ENCODE measurements at places on chromosomes 13 and 19.
A peak's percentile ranks its signal among the peaks of the same experiment; 100 is the strongest.

GRCh38 chr13:114130837-114131582 lies 1.4 kb downstream of the RASA3 start:
- peak; percentile 96 for DNase-seq

- no peak for DNase-seq
Observed at GRCh38 chr13:21115231-21115630, 53.8 kb upstream of the LATS2 start.

DNA sequence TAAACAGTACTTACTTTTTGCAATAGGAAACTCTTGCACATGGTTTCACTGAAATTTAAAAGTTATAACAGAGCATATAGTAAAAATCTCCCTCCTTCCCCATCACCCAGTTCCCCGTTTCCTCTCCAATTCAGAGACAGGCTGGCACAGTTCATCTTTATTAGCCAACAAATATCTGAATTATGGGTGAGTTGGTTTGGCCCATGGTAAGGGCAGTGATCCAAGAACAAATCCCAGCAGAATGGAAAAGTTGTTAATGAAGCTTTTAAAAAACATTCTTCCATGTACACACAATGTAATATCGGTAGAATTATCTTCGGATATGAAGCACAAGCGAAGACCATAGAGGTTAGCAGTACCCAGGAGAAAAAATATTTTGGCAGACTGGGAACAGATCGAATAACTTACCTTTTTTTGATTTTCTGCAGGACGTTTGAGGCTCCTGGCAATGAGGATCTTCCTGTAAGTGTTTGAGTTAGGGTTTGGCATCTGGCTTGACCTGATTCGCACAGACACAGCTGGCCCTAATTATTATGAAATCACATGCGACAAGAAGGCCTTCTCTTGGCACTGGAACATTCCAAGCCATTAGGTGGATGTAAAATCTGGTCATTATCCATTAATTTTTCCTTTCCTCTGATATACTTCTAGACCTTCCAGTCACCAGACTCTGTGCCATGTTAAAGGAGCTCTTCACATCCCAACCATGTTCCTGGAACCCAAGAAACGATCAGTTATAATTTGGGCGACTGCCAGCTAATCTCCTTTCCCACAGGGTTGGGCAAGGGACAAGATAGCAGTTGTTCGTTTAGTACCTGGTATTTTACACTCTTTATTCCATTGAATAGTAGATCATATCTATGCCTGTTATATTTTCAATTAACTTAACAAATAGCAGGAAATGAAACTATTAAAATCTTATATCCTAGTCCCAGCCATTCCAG lies 139.4 kb upstream of the TSC22D1 start:
- DNase-seq = no peak

DNA sequence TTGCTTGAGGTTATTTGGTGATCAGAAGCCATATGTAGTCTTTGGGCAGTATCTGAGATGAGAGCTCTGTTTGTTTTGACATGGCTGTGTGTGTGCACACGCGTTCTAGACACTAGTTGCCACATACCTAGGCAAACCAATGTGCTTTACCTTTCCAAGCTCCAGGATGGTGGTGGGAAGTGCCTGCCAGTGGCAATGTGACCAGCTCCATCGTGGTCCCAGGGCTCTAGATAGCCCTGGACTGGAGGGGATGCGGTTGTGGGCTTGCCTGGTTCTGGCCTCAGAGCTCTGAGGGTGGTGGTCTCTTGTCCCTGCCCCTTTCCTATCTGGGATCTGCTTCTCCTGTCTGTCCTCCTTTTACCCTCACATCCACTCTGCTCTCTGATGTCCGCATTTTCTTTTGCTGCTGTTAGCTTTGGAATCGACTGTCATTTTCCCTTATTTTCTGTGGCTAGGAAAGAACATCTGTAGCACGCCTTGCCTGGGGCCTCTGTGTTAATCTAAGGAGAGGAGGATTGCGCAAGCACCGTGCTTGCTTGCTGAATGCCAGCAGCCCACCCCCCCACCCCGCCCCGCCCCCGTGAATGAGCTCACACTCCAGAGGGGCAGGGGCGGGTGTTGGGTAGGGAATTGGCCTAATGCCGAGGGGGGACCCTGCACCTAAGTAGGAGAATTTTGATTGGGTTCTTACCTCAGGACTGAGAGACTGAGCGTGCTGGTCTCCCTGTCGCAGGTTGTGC lies 89.5 kb downstream of the ARHGEF7 start:
- no peak for DNase-seq

- no peak for DNase-seq
Observed at GRCh38 chr13:32989942-32990341, 26.3 kb upstream of the KL start.

- no peak for DNase-seq
Observed at GRCh38 chr13:105518086-105518485, 1017.4 kb downstream of the EFNB2 start.

GRCh38 chr19:45254044-45254531 lies 3.0 kb downstream of the MARK4 start:
- no peak for DNase-seq

DNA sequence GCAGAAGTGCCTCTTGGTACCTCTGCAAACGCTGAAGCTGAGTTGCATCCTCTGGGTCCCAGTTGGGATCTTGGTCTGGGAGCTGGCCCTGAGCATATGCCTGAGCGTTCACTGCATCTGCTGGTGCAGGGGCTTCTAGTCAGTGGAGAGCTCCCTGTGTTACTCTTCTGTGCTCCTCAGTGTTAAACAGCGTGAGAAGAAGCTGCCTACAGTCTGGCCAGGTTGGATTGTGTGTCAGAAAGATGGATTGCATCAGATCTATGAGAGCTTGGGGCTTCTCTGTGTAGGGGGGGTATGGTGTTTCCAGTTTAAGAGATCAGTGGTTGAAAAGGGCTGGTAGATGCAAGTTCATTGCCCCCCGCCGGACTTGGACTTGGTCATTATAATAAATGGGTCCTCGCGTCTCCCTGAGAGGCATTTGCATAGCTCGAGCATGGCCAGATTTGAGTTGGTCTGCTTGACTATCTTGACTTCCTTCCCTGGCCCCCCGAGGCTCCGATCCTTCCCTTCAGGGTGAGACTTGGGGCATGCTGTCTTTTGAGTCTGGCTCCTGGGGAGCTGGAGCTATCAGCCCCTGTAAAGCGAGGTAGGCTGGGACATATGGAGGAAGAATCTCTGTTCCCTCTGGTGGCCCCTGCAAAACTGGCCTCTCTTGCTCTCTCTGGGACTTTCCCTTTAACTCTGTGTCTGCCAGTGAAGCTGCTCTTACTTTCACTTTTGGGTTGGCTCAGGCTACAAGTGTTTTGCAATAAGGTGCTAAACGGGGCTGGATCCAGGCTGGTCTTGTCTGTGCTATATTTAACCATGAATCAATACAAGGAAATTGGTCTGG lies 52.9 kb downstream of the OR10H4 start:
- DNase-seq = peak; percentile 24

DNA sequence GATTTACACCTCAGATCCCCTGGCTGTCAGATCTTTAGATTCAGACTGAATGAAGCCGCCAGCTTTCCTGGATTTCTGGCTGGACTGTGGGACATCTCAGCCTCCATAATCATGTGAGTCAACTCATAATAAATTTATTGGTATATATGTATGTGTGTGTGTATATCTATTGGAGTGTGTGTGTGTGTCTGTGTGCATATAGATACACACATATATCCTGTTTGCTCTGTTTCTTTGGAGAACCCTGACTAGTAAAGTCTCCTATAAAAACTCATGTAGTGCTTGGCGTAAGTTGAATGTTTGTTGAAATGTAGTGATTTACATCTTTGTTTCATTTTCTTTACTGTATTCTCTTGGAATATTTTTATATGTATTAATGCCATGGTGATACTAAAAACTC lies 499.5 kb upstream of the KLF12 start:
- DNase-seq = no peak

DNA sequence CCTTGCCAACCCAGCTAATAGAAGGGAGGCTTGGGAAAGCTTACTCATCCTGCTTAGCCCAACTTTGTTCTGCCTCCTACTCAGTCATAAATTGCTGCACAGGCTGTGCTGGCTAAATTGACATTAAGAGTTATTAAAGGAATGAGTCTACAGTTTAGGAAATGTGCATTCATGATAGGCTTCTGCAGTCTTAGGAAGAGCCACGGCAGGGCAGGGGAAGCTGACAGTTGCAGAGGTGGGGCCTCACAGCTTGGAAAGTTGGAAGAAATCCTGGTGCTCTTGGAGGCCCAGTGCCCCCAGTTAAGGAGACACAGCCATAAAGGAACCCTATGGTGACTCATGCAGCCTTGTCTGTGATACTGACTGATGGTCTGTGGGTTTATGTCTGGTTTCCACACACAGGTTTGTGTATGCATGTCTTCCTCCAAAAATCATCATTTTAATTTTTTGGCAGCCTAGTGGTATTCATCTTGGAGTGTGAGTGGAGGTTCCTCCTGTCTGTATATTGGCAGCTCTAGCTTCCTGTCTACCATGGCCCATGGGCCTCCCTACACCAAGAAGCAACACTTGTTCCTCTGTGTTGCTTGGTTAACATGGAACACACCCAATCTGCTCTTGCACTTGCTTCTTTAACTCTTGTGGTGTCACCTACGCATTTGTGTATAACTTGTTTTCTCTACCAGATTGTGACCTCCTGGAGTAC lies 135.0 kb upstream of the KL start:
- DNase-seq = peak; percentile 39

DNA sequence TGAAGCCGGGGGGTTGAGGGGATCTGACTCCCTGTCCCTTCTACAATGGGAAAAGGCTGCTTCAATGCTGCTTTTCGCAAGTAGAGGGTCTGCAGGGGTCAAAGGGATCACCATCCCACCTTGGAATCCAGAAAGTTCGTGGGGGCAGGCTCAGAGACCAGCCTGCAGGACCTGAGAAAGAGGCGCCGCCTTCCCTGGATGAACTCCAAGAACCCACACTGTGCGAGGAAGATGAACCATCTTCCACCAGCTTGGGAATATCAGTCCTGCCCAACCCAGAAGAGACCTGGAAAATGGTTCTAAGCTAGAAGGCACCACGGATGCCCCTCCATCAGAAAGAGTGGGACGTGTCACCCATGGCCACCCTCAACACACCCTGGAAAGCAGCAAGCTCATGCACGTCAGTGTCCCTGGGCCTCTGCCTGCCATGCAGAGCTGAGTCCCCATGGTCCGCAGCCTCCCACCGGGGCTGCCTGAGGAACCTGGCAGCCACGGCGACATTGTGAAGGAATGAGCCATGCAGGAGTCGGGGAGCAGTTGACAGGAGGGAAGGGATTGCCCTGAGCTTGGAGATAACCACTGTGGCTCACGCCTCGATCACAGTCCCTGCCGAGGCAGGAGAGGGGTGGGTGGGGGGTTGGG lies 14.6 kb downstream of the RAB3D start:
- DNase-seq = no peak

DNA sequence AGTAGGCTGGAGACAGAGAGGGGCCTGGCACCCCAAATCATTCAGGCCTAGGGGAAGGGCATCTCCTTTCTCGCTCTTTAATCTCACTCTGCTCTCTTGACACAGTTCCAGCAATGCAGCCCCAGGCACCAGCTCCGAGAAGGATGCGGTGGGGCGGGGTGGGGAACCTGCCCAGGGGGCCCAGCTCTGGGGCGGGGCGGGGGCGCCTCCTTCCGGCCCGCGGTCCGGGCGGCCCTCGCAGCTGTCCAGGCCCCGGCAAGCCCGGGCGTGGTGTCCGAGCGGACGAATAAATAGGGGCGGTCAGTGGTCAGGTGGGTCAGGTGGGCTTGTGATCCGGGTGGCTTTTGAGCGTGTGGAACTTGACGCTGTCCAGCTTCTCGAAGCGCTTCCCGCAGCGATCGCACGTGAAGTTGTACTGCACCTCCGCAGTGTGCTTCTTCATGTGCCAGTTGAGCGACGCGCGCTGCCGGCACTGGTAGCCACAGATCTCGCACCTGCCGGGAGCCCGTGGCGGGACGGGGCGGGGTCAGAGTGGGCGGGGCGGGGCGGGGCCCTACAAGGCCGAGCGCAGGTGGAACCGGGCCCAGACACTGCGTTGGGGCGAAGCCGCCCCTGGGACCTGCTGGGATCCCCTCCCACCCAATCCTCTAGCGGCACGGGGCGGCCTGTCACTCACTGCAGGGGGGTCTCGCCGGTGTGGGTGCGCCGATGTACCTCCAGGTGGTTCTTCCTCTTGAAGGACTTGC lies 2.7 kb upstream of the ELAVL3 start:
- no peak for DNase-seq

GRCh38 chr13:101473458-101473857 lies 21.0 kb downstream of the ITGBL1 start:
- DNase-seq = no peak

DNA sequence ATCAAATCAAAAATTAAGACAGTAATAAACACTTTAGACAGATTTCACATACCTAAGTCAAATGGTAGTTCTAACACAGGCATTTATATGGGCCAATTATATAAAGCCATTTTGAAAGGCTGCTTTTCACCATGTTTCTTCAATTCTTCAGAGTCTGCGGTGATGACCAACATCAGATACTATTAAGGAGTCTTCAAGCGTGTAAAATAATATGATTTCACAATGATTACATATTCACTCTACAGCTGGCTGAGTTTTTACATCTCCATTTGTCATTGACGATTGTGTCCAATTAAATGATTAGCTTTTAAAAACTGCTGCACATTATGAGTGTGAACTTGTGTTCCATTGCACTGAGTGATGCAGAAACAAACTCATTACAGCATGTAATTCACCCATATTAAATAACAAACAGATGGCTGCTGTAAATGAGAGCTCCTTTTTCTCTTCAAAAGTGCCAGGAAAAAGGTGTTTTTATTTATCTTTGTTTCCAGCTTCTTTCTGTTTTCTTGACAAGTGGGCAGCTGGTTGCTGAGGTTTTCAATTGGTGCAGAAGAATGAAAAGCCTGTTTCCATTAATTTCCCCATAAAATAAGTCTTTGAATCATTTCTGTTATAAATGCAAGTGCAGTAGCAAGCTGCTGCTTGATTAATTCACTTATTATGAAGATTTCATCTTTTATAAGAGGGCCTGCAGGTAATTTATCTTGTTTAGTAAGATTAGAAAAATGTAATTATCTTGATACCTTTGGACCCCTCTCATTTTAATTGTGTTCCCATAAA lies 676.1 kb upstream of the KLHL1 start:
- no peak for DNase-seq

DNA sequence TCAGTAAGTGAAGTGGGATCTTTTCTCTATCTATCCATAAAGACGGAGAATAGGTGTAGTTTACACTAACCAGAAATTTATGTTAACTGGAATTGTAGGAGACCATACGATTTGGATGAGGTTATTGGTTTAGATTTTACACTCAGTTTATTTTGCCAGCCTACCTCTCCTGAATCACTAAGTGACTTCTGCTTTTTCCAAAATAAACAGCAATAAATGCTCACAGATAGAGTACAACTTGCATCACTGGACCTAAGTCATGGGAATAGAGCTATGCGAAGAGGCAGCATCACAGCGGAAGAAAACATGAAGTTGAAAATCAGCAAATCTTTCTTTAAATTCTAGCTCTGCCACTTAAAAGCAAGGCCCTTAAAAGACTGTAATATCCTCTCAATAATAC lies 781.0 kb downstream of the LIG4 start:
- no peak for DNase-seq
